Aortic smooth muscle cell (primary cell): ENCODE measurements at places on chromosomes 2 and 18. TPM values are rescaled to one million over a fixed set of nuclear protein-coding genes. Genes with fewer than 3 reads are reported as not detected.

The LINC00305 gene
- not detected in 2 replicates for total RNA-seq

The ABCG5 gene
- under 0.01 TPM in 1 of 2 replicates, not detected in the other for total RNA-seq

The KLHL30 gene
- 1.6 and 6.3 TPM in 2 replicates for total RNA-seq

The MIB1 gene
- total RNA-seq = 48.4 and 57.1 TPM in 2 replicates

The EPG5 gene
- total RNA-seq = 29.9 and 36.7 TPM in 2 replicates

The EFHD1 gene
- total RNA-seq = 1.1 and 5.5 TPM in 2 replicates

The CCDC102B gene
- 30.0 and 47.6 TPM in 2 replicates for total RNA-seq

The TEX44 gene
- not detected in 2 replicates for total RNA-seq

The CHST9 gene
- total RNA-seq = not detected in 2 replicates

The DHRS9 gene
- not detected in 2 replicates for total RNA-seq

The DSEL gene
- total RNA-seq = 23.8 and 52.3 TPM in 2 replicates

The UPP2 gene
- total RNA-seq = not detected in 2 replicates

The C2orf78 gene
- total RNA-seq = not detected in 2 replicates

The IL1RN gene
- not detected in 2 replicates for total RNA-seq

The SESTD1 gene
- total RNA-seq = 34.6 and 67.1 TPM in 2 replicates
